ENCODE measurements at places on chromosomes 16 and 17.

- DNase-seq = no peak
These were observed 15.4 kb upstream of the NUBP1 start for GRCh38 chr16:10728003-10728887.

GRCh38 chr17:27990979-27991378 lies 51.5 kb upstream of the NLK start:
- DNase-seq = no peak

DNA sequence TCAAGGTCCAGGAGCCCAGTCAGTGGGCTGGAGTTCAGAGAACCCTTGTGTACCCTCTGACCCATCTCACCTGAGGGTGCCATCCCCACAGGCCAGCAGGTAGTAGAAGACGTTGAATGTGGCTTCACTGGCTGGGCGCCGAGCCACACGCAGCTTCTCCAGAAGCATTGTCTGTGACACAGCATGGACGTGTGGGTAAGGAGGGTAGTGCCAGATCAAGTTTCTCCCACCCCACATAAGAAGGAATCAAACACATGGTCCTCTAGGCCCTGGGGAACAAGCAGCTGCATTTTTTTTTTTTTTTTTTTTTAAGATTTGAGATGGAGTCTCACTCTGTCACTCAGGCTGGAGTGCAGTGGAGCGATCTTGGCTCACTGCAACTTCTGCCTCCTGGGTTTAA lies 60.9 kb downstream of the MYO18A start:
- no peak for DNase-seq

GRCh38 chr17:13759518-13760335 lies 158.0 kb upstream of the HS3ST3A1 start:
- DNase-seq = no peak

DNA sequence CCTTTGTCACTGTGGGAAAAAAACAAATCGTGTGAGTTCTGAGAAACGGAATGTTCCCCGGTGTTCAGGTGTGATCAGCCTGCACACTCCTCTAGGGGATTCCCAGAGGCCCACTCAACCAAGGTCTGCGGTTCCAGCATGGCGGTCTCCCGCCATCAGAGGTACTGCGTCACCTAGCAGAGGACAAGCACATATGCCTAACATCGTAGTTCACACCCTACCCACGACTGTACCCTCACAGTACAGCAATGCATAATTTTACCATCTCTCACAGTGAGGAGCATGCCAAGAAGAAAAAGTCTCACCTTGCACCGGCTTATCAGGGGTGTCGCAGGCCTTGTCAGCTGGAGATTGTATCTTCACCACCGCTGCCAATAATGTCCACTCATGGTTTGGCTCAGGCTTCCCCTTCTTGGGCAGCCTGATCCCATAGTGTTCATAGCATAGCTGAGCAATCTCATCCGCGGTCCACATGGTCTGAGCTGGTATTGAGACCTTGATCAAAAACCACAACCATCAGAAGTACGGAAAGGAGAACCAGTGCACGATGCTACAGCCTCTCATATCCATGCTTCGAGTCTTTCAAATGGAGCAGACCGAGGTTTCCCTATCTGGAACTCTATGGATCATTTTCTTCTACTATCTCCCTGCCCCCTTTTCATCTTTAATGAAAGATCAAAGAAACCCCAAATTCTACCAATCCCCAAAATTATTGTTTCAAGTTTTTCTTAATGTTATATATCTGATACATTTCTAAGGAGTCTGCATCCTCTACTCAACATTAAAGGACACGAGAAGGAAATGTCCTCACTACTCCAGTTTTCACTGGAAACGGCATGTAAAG lies 2.5 kb downstream of the ADAT1 start:
- DNase-seq = no peak

GRCh38 chr16:81797443-81797842 lies 18.4 kb downstream of the PLCG2 start:
- no peak for DNase-seq

- DNase-seq = no peak
These were observed 70.4 kb downstream of the ZDHHC7 start for GRCh38 chr16:84940670-84941551.

GRCh38 chr16:17944345-17944744 lies 392.2 kb downstream of the NPIPA8 start:
- DNase-seq = no peak

DNA sequence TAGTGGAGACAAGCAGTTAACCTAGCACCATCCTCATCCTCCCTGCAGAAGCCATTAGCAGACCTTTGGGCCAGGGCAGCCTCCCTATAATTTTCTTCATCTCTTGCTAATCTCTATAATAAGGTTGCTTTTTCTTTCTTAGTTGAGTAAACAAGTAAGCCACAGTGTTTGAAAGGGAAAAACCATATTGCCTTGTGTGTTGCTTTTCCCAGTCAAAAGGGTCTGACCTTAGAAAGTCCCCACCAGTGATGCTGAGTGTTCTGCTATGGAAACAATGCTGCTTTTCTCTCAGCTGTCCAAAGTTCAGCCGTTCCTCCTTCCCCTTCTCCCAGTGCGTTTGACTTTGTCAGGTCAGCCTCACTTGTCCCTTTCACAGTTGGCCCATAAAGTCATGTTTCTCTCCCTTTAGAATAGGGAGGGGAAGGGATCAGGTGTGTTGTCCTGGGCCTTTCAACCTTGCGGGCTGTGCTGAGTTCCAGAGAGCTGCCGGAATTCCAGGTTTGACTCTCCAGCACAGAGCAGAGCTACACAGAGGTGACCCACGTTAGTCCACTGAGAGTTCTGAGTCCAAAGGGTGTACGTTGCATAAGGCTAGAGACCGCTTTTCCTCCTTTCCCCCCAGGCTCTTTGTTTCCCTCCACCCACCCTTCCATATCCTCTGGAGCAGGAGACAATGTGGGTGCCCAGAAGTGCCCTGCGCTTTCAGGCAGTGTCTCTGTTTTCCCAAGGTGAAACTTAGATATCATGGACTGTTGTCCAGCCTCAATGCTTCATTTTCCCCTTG lies 15.9 kb upstream of the CLEC18C start:
- no peak for DNase-seq
